ENCODE measurements at places on chromosomes 16 and 17.

GRCh38 chr17:48426761-48427500 is 3.1 kb downstream of the SKAP1 start:
- DNase-seq, result no peak

DNA sequence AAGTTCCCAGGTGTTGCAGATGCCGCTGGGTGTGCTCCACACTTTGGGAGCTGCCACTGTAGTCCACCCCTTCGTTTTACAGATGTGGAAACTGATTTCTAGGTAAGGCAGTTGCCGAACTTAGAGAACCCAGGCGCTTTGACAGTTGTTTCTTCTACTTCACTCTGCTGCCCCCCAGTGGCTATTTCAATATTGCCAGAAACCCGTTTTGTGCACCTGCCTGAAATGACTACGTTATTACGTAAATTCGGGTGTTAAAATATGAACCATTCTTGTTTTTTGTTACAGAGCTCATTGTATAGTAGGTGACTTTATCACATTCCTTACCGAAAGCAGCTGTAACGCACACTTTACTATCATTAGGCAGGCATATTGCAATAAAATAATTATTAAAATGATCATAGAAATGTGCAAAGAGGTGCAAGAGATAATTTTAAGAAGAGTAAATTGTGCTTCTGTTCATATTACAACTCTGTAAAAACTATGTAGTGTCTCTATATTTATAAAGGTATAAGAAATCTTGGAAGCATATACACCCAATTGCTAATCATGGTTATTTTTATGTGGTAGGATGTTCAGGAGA is 44.9 kb downstream of the OTOA start:
- DNase-seq, result peak; percentile 77

DNA sequence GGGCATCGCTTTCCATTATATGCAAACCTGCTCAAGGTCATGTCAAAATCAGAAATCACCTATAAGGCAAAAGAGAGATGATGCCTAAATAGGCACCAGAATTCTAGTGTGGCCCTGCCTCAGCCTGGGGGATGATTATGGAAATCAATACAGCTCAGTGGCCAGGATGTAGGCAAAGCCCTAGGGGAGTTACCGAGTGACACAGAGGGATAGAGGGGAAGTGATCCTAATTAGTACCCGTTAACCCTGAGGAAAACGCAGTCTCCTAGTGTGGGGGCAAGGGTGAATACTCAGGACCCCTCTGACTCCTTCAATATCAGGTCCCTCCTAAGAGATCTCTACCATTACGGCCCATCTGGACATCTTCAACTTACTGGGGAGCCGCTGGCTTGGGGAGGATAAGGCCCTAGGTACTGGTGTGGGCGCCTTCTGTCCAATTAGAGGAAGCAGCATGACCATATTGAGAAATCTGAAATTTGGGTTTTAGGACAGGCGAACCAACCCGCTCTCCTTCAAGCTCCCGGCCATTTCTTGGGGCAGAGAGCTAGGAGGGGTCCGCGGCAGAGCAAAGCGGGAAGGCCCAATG is 725 bp downstream of the NT5C3B start:
- peak; percentile 43 for DNase-seq

DNA sequence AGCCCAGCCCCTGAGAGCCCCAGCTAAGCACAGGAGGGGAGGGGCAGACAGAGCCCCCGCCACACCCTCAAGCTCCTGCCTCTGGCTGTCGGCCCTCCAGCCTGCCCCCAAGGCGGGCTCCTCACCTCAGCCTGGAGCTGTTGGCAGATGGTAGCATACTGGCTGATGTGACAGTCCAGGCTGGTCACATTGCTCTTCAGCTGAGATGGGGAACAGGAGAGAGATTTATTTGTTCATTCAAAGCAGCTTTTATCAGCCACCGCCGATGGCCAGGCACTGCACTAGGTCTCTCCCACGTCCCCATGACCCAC is 14.8 kb downstream of the KIF18B start:
- DNase-seq, result no peak

DNA sequence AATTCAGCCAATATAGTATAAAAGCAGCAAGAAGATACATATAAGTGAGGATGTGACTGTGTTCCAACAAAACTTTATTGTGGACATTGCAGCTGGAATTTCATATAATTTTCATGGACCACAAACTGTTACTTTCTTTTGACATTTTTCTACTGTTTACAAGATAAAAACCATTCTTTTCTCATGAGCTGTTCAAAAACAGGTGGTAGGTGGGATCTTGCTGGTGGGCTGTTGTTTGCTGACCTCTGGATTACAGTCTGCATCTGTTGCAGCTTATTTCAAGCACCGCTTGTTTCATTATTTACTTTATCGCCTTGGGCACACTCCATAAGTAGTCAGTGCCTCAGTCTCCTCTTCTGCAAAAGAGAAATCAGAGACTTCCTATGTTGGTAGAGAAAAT is 99.5 kb downstream of the CDH13 start:
- no peak for DNase-seq

- peak; percentile 31 for DNase-seq
Measured at GRCh38 chr17:1931844-1932579, 93.1 kb downstream of the RTN4RL1 start.

DNA sequence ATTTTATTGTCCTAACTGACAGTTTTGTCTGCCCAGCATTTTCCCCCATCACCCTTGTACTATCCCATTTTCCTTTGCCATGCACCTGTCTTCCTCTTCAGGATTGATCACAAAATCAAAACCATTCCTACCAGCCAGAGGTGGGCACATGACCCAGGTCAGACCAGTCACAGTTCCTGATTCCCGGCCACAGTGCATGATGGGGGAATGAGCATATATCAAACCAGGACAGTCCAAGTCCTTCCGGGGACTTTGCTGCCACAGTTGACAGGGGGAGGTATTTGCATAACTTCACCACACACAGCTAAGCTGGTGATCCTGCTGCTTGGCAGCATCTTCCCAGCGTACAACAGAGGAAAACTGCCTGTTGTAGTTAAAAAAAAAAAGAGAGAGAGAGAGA is 493.9 kb downstream of the WWOX start:
- no peak for DNase-seq

Measured in AG08395 (cell line).